ENCODE measurements at places on chromosomes 3 and 15.

- DNase-seq = no peak
These were observed at the start of gene SERINC4 for GRCh38 chr15:43799945-43800285. Gene SERINC4 (minus strand): TSS chr15:43800220. CDS start chr15:43799986, 234 bp downstream.

- no peak for DNase-seq
These were observed 175.9 kb downstream of the CNTN4 start for GRCh38 chr3:2274526-2274925.

- no peak for DNase-seq
These were observed 293.3 kb upstream of the THBS1 start for GRCh38 chr15:39287322-39288195.

DNA sequence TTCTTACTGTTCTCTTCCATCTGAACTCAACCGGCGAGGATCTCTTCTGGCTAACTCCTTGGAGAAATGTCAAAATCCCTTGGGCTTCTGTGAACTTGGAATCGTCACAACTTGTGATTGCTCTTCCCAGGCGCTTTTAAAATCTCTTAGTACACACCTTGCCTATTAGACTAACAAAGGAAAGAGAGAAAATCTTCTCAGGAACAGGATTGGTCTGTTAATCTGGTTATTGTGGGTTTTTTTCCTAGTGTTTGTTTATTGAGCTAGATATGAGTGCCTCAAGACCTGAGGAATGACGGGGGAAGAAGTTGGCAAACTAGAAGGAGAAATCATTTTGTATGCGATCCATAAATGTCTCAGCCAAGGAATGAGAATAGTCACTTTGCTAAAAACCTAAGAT is at the start of gene ATP13A5:
ATP13A5 (minus strand) TSS at position 48 of the 400 bp plus-strand sequence; CDS start at position 20, 28 bp downstream.
- DNase-seq = no peak

DNA sequence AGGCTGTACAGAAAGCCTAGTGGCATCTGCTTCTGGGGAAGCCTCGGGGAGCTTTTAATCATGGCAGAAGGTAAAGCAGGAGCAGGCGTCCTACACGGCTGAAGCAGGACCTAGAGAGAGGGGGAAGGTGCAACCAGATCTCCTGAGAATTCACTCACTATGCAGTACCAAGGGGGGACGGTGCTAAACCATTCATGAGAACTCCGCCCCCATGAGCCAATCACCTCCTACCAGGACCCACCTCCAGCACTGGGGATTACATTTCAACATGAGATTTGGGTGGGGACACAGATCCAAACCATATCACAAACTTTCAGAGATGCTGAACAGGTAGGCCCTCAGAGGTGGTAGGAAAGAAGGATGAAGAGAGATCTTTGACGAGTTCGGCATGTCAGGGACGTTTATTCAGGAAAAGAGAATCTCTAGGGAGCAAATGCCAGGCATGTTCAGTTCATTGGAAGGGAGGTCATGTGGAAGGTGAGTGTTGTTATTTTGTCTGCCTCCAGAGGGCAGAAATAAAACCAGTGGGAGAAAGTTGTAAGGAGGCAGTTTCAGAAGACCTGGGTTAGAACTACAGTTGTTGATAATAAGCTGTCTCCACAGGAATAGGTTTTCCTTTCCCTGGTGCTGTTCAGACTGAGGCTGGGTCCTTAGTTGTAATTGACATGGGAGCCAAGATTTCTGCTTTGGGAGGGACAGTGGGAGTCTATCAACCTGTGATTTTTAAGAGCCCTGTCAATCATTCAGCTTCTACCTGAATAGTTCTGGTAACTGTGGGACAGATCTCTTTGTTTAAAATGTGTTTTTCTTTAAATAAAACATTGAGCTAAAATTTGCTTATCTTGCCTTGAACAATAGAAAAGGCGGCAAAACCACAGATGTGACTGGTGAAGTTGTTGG is 4.3 kb upstream of the FNDC3B start:
- no peak for DNase-seq

- no peak for DNase-seq
These were observed 13.6 kb upstream of the DENND6A start for GRCh38 chr3:57706462-57706861.

DNA sequence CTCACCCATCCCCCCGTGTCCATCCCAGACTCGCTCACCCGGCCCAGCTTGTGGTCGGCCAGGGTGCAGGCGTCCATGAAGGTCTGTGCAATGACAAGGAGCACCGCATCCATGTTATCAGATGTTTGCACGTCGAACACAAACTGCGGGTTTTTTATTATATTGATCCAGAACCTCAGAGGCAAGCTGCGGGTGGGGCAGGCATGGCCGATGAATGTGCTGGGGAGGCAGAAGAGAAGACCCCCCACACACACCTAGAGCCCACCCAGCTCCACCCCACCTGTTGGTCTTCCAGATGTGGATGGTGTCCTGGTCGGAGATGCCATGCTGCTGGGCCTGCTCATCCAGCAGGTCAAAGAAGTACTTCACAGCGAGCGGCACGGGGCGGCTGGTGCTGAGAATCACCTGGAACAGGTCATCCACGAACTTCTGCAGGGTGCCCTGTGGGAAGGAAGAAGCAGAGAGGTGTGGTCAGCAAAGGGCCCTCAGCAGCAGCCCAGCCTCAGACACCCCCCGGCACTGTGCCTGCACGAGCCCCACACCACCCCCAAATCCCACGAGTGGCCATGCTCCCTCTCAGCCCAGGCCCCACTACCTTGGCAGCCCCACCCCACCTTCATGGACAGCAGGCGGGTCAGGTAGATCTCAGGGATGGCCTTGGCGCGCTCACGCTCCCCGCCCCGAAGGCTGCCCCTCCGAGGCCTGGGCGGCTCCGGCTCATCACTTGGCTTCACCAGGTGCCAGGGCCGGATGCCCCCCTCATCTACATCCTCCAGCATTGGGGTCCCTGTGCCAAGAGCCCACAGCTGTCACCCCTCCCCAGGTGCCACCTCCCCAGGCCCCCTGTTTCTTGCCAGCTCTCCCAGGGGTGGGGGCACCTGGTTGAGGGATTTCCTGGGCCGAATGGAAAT is 20.3 kb downstream of the PLXNB1 start:
- no peak for DNase-seq

DNA sequence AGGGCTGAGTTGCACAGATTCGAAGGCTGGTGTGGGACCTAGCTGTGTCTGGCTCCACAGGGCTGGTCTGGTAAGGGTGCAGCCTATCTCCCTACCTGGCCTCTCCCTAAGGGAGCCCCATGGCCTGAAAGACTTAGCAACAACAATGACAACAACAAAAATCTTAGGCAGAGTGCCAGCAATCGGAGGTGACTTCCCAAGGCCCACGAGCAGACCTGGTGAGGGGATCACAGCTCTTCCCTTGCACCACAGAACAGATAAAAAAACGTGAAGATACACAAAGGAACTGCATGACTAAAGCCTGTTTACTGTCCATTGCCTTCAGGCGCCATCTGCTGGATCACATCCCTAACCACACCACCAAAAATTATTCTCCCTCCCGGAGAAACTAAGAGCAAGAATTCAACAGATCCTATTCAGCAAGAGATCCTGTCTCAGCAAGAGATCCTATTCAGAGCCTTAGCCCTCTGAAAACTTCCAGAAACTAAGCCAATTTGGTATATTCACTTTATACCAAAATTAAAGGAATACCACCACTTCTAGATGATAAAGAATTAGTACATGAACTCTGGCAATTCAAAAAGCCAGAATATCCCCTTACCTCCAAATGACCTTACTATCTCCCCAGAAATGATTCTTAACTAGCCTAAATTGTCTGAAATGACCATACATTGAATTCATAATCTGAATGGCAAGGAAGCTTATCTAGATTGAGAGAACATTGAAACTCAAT is 24.1 kb upstream of the OR5K4 start:
- DNase-seq = peak; percentile 45

DNA sequence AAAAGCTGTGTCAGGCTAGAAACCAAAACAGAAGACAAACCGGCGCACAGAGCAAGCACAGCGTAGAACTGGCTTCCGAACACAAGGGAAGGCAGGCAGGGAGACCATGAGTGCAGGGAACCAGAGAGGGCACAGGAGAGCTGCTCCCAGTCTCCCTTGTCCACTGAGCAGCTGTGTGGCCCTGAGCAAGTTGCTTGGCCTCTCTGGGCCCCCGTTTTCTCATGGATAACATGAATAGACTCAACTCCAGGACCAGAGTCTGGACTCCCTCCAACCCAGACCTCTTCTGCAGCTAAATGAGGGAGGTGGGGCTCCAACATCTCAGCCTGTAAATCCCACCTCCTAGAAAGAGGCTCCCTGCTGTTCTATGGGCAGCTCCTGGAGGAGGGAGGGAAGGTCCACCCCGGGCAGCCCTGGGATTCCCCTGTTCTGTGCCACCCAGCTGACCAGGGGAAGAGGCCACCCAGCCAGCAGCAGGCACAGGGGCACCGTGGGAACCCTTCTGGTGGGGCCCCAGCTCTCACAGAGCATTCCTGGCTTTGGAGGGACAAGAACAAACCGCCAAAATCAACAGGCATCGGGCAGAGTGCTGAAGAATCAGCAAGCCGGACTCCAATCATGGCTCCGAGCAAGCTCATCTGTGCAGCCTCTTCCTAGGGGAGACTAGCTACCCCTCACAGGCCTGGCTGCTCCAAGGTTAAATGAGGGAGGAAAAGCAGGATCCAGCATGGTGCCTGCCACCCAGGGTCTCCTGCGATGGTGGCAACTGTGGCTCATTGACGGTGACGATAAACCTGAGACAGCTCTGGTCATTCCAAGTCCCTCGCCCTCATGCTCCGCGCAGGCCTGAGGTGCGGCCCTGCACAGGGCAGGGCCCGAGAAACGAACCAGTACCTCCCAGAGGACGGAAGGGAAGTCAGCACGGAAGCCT is 15.1 kb downstream of the XXYLT1 start:
- DNase-seq = no peak

GRCh38 chr3:191959876-191960413 is 499.0 kb downstream of the PYDC2 start:
- no peak for DNase-seq
